ENCODE measurements at places on chromosomes 7 and 10.
A peak's percentile ranks its signal among the peaks of the same experiment; 100 is the strongest.

DNA sequence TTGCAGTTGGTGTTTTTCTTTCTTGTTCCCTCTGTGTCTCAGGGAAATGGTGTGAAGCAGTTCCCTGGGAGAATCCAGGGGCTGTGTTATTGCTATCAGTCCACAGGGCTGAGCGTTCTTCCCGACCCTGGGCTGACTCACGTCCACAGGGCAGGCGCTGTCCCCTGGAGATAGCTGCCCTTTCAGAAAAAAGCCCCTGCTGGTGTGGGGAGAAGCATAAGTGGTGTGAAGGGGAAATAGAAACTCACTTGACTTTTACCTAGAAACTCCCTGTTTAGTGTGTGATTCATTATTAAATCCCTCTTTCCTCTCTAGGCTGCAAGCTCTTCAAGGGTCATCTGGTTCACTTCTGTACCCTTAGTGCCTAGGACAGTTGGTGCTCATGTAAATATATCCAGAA is 63.3 kb upstream of the SMNDC1 start:
- peak; percentile 59 for DNase-seq

DNA sequence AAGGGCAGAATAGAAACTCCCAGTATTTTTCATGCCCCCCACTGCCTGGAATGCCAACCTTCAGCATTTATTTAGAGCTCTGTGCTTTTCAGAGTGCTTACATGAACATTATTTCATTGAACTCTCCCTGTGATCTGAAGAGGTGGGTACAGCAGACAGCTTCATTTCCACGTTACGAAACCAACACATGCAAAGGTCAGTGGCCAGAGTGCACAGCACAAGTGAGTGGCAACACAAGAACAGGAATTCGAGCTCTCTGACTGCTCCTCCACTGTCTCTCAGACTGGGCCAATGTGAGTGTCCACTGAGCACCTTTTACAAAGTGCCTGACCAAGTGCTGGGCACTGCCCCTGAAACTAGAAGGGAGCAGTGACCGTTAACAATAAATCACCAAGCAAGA is 162.9 kb downstream of the GLI3 start:
- DNase-seq = no peak

DNA sequence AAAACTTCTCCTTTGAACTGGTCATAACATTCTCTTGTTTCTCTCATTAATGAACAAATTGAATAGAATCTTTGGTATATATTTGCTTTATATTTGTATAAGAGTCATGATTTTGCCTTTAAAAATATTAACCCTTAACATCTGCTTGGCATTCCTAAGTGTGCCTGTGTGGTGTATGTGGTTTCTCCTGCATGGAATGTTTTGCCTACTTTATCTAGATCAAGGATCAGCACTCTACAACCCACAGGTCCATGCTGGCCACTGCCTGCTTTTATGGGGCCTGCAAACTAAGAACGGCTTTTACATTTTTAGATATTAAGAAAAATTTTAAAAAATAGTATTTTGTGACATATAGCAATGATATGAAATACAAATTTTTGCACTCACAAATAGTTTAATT is 4.3 kb upstream of the LAMB4 start:
- no peak for DNase-seq

DNA sequence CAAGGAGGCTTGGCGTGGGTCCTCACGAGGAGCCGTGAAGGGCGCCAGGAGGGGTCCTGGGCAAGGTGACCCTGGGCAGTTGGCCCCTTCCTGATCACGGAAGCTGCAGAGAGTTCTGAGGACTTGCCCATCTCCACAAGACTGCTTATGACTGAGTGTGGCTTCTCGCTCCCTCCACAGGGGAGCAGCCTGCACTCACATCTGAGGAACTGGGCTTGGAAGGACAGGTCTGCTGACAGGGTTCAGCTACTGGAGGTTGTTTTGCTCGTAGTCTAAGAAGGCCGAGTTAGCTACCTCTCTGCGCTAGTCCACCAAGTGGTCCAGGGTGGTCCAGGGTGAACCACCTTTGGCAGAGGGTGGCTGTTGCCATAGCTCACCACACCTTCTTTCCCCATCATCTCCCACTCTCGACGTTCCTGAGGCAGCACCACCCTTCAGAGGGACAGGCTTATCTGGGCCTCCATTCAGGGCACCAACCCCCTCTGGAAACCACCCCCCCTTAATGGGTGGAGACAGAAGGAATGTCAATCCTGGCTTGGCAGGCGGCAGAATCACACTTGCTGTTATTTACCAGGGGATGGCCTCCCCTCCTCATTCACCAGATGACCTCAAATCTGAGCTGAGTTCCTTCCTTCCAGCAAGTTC is 38.2 kb downstream of the FAM53B start:
- no peak for DNase-seq

- peak; percentile 62 for DNase-seq
Observed at GRCh38 chr7:27890205-27890849, 150.4 kb downstream of the TAX1BP1 start.

DNA sequence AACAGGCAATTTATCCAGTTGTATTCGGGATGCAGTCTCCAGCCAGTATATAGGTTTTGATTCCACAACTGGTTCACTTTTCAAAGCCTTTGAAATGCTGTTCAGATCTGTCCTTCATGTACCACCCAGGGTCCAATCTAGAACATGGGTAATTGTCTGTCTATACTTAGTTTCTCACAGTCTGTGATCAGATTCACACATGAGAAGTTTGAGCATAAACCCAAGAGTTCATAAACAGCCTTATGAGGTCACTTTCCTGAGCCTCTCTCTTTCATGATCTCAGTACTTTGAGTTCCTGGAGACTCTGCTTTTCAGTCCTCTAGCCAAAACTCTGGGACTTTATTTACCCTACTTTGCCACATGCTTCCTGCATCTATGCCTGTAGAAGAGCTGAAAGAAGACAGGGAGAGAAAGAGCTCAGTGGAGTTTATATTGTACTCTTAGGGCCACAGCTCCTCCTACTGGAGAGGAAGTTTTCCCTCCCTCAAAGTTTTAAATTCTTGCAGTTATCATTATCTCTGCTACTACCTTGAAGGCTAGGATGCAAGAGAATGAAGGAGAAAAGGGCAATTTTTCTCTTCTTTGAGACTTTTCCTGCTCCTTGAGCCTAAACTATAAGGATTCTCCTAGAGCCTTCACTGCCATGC is 172.0 kb downstream of the ZEB1 start:
- DNase-seq = no peak

GRCh38 chr10:114779803-114780576 is 41.6 kb upstream of the FHIP2A start:
- no peak for DNase-seq

DNA sequence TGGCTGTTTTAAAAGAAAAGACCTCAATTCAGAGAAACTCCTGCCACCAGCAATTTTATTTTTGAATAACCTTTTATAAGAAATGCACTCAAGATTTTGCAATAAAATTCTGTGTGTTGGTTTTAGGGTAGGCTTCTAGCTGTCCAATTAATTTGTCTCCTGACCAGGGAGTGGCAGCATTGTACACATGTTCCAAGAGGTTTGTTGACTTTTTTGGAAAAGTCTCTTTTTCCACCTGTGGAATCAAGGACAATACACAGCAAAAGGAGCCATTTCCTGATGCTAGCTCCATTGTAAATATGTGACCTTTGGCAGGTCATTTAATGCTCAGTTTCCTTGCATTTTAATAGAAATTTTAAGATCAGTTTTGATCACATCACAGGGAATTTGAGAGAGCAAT is 1.8 kb downstream of the GIMAP5 start:
- no peak for DNase-seq

All from GM13976 (cell line).